ENCODE measurements at places on chromosomes 12 and 14. TPM values are rescaled to one million over a fixed set of nuclear protein-coding genes. Genes with fewer than 3 reads are reported as not detected.

GRCh38 chr12:124745891-124746570, 117.6 kb downstream of the SCARB1 start:
- DNase-seq: peak; percentile 67

DNA sequence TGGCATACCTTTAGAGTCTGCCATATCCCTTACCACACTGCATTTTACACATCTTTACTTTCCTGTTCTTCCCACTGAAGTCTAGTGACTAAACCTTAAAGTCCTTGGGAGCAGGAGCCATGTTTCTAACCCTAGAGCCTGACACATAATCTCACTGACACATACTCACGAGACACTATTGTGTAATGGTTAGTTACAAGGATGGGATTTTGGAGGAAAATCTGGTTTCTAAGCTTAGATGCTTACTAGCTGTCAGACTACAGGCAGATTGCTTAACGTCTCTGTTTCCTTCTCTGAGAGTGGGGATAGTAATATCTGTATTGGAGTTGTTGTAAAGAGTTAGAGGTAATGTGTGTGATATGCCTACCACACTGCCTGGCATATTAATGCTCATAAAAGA, 6.2 kb upstream of the DYRK4 start:
- no peak for DNase-seq

The A2M gene
- 3.0 TPM for total RNA-seq

GRCh38 chr12:67482751-67483661, 165.5 kb upstream of the DYRK2 start:
- no peak for DNase-seq

The MAP3K9 gene
- total RNA-seq: 11.7 TPM
